ENCODE measurements at places on chromosomes 3 and 15.

- peak; percentile 87 for DNase-seq
Observed at GRCh38 chr15:73560501-73561117, 72.6 kb downstream of the NPTN start.

DNA sequence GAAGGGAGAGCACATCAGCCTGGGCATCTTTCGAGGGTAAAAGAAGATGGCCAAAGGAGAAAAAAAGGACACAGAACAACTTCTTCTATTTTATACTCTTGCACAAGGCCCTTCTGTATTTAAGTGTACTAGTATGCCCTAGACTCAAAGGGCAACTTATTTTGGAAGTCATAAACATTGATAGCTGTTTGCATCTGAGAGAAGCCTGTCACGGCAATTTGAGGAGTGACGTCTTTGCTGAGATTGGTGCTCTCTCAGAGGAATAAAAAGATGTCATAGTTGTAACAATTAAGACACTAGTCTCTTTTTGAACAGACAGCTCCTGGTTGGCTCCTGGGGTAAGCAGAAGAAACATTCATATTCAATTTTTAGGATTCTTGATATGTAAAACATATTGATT, 260.4 kb upstream of the TTC14 start:
- no peak for DNase-seq

DNA sequence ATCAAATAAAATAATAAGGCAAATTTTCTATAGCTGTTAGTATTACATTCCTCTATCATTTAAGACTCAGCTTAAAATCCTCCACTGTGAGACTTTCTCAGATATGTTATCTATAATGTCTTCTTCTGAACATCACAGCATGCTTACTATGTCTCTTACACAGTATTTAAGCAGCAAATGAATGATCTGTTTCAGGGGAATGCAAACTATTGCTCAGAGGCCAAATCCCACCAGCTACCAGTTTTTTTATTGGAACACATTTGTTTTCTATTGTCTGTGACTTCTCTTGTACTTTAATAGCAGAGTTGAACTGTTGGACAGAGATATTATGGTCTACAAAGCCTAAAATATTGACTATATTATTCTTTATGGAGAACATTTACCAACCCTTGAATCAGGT, 59.6 kb downstream of the C3orf38 start:
- DNase-seq: no peak

- DNase-seq: peak; percentile 77
Observed at GRCh38 chr3:4716706-4717362, 223.7 kb downstream of the ITPR1 start.

- no peak for DNase-seq
Observed at GRCh38 chr15:95160316-95160715, 929.0 kb downstream of the MCTP2 start.

- no peak for DNase-seq
Observed at GRCh38 chr3:124579641-124580040, 150.6 kb upstream of the UMPS start.

- DNase-seq: no peak
Observed at GRCh38 chr3:151293127-151293526, 14.8 kb upstream of the P2RY14 start.

DNA sequence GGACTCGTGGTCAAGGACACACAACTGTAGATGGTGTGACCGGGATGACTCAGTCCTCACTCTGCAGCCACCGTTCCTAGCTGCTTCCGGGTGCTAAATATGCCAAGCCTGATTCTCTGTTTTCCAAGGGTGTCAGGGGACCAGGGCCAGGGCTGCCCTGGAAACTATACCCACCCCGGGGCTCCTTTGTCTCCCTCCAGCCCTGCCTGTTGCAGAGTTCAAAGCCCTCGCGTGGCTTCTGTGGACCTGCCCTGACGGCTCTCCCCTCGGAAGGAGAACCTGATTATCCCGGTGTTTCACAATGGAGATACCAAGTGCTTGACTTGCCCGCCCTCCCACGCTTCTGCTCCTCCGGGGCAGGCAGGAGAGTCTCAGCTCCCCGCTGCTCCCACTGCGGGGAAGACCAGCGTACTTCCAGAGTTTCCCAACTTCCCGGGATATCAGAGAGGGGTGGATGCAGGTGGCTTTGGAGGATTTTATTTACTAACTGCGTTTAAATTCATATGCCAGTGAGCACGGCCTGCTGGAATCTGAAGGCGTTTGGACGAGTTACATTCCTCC, 125.0 kb downstream of the ASB7 start:
- no peak for DNase-seq

DNA sequence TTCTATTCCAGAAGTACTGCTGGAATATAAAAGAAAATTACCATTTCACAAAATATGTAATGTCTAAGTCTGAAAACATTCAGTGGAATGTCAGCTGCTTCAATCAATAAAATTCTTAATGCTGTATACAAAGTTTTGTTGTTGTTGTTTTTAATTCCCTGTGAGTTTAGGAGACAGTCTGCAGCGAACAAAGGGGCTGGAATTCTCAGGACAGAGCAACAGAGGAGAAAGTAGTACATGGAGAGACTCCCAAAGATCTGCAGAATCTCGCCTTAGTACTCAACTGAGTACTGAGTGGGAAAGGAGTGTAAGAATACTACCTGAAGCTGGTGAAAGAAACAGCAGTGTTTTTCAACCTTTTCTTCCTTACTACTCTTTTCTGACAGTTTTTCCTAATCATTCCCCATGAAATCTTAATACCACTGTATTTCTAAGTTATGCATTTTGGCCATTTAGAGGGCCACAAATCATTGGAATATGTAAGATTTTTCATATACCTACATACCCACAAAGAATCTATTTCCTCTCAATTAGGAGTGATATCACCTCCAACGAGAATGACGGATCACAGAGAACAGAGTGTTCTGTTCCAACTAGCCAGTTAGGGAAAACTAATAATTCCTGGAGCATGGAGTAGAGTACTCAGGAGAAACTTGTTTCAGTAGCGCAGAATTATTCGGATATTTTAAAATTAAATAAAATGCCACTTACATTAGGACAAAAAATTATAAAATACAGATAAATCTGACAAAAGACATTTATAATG, 16.0 kb downstream of the ANKRD28 start:
- DNase-seq: peak; percentile 42

GRCh38 chr3:126932188-126932931, 50.6 kb upstream of the PLXNA1 start:
- DNase-seq: peak; percentile 43

- DNase-seq: peak; percentile 92
Observed at GRCh38 chr3:191383124-191383523, 52.8 kb upstream of the UTS2B start.

- no peak for DNase-seq
Observed at GRCh38 chr3:98512576-98512975, 10.1 kb downstream of the CLDND1 start.

- no peak for DNase-seq
Observed at GRCh38 chr15:43095243-43095642, 10.6 kb downstream of the UBR1 start.

- DNase-seq: no peak
Observed at GRCh38 chr3:30664884-30665283, 58.5 kb downstream of the TGFBR2 start.

- no peak for DNase-seq
Observed at GRCh38 chr3:184655597-184655996, 56.3 kb downstream of the MAGEF1 start.

DNA sequence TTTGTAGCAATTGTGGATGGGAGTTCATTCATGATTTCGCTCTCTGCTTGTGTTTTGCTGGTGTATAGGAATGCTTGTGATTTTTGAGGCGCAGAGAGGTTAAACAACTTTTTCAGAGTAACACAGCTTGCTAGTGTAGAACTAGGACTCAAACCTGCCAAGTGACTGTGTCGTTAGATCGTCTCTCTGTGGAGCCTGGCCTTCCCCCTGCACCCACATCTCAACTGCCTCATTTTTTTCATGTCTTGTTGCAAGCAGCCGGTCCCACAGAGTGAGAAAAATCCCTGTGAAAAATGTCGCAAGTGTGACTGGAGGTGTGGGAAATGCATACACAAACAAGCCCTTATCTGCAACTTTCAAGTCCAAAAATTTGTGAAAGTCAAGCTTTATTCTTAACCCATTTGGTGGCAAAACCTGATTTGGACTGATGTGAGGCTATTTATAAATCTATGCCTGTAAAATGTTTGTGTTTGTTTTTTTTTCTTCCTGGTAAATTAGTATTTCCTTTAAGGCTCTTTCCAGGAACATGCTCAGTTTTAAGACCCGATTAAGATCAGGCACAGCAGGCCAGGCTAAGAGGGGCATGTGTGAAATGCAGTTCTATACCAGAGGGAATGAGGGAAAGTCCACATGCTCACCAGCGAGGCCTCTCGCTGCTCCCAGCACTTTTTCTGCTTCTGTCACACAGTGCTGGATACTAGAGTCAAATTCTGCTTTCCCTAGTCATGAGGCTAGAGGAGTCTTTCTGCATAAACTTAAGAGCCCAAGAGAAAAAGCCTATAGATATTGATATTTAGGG, 25.8 kb downstream of the ST6GAL1 start:
- no peak for DNase-seq

- DNase-seq: peak; percentile 58
Observed at GRCh38 chr15:31215490-31216214, 111.0 kb upstream of the KLF13 start.

- no peak for DNase-seq
Observed at GRCh38 chr3:111607240-111607920, 12.2 kb upstream of the ZBED2 start.

DNA sequence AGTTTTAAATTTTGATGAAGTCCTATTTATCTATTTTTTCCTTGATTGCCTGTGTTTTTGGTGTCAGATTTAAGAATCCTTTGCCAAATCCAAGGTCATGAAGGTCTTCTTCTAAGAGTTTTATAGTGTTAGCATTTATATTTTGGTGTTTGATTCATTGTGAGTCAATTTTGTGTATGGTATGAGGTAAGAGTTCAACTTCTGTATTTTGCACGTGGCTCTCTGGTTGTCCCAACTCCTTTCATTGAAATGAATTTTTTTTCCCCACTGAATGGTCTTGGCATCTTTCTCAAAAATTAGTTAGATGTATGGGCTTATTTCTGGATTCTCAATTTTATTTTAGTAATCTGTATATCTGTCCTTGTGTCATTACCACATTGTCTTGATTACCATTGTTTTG, 57.1 kb upstream of the STRIT1 start:
- DNase-seq: no peak

DNA sequence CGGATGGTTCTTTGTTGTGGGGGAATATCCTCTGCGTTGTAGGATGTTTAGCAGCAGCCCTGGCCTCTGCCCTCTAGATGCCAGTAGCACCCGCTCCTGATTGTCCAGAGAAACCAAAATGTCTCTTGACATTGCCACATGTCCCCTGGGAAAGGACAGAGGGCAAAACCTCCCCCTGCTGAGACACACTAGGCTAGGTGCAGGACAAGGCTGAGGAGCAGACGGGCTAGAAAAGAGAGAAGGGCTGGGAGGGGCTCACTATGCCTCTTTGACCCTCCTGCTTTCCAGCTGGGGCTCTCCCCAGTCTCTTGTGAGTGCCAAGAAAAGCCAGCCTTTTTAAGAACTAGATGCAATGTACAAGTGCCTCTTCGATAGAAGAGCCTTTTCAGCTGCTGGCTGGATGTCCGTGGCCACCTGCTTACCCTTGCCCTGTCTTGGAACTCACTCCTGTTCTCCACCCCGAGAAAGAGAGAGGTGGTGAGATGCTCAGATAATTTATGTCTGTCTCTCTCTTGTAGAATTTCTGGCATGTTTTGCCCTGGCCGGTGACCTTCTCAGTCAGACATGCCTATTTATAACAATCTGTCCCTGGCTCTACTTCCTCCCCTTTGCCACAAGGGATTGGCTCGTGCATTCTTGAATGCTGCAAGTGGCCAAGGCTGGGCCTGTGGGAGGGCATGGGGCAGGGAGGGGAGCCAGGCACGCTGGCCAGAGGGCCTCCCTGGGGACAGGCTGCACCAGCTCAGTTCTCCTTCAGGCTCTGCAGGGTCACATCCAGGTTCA, 142.6 kb downstream of the RPLP1 start:
- no peak for DNase-seq

DNA sequence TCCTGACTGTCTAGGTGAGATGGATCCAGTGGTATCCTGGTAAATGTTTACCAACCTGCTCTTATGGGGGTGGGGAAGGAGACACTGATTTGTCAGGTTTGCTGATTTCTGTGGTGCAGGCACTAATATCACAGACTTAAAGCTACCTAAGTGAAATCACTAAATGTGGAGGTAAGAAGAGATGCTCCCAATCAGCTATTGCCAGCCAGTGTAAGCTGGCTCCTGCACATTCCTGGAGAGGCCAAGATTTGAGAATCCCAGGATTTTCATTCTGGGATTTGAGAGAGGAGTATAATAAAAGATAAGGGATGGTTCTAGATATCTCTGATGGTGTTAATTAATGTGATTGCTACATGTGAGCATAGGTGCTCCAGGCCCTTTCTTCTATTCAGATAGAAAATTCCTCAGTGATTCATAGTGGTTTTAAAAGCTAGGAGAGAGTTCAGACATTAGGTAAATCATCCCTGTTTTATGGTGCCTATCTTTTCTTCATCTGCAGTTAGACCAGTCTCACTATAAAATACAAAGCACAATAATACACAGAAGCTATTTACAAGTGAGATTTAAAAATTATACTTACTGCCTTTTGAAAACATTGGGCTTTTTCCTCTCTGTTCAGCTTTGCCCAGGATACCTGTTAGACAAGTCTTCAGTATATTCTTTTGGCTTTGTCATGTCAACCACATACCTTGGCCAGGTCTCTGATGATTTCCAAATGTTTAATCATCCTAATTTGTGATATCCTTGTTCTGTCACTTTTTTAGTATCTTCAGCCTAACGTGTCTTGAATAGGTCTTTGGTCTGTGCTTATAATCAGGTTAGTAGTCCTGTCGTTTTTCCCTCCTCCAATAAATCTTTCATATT, 90.9 kb downstream of the MBNL1 start:
- no peak for DNase-seq

DNA sequence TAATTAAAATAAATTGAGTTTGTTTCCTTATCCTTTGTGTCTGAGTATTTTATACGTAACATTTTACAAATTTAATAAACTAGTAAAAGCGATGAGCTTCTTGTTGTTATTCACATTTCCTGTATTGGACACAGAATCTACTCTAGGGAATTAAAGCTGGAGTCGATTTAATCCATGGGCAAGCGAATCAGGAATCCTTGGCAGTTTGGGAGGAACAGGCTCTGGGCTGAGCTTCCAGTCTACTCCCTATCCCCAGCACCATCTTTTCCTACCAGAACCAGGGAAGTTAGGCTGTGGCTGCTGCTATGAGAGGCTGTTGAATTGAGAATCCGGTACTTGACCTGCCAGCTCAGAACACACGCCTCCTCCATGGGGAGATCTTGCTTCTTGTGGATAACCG, 437.3 kb upstream of the TPM1 start:
- DNase-seq: no peak

DNA sequence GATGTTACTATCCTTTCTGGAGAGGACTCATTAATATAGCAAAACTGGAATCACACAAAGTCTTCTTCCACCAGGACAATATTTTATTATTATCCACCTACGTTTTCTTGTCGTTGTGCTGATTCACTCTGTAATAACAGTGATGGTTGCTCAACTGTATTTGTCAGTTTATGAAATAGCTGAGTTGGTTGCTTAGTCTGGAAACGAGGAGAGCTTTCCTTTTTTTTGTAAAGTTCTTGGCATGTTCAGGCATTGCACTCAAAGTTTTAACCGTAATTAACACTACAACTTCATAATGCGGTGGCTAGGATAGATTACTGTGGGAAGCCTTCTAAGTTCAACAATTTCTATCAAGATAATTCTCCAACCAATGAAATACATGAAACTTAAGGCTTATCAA, 131.2 kb downstream of the RAP2B start:
- peak; percentile 73 for DNase-seq

Measured in cardiac fibroblast (primary cell).